NCI-H2081 treated with DMSO at 0.1 percent for 48 hours (cell line): ENCODE measurements at places on chromosomes 7 and 10.

- peak; percentile 59 for DNase-seq
These were observed 4.1 kb upstream of the TAS2R5 start for GRCh38 chr7:141785706-141786552.

DNA sequence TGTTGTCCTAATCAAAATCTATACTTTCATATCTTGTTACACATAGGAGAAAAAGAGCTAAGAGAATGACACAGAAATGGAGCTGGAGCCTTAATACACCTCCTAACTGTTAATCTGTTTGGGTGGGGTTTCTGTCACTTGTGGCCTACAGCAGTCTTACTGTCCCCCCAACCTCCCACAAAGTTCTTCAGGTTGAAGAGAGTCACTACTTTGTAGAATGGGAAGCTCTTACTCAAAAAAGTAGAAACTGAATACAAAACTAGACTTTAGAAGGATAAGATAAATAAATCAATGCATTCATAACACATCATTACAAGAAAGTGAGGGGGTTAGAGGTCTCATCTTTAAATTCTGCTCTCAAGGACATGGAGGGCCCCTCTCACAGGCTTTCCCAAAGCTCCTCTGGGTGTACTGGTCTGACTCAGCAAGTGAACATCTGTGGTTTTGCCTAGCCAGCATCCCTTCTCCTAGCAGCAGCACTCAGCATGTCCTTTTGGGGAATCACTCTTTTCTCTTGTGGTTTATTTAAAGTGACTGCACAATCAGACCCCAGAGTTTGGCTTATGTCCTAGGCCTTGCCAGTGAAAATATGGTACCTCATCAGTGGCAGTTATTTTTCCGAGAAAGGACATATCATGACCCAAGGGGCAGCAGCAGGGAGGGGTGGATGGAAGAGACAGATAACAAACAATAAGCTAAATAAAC lies 2.0 kb upstream of the BLVRA start:
- no peak for DNase-seq

GRCh38 chr10:17453373-17454091 lies 863 bp downstream of the ST8SIA6 start:
- no peak for DNase-seq

DNA sequence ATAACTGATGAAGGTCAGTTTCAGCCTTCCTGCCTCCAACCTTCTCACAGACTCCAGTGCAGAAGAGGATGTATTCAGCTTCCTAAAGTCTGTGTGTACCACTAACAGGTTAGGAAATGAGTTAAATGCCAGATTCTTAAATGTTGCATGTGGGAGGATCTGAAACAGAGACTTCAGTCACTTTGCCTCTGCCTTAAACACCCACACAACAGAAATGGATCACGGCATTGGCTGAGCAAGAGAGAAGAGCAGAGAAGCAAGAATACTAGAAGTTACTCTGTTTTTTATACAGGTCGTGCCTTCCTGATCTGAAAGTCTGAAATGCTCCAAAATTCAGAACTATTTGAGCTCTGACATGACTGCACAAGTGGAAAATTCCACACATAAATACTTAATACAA lies 98.9 kb upstream of the ARHGAP21 start:
- DNase-seq = no peak

DNA sequence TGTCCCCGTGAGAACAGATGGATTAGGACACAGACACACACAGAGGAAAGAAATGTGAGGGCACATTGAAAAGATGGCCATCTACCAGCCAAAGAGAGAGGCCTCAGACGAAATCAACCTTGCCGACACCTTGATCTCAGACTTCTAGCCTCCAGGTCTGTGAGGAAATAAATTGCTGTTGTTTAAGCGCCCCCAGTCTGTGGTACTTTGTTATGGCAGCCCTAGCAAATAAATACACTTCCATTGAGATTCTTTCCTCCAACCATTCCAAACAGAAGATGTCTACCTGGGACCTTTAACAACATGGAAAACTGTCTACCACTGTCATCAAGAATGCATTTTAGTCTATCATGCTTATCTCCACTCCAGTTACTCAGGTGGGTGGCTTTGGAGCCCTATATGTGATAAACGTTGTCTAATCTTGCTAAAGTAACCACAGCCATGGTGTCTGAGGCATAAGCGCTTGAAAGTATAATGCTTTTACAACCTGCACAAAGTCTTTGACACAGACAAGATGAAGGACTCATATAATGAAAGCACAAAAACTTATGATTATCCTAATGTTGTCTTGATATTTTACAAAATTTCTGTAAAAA lies 244.3 kb downstream of the MTERF1 start:
- DNase-seq = no peak

DNA sequence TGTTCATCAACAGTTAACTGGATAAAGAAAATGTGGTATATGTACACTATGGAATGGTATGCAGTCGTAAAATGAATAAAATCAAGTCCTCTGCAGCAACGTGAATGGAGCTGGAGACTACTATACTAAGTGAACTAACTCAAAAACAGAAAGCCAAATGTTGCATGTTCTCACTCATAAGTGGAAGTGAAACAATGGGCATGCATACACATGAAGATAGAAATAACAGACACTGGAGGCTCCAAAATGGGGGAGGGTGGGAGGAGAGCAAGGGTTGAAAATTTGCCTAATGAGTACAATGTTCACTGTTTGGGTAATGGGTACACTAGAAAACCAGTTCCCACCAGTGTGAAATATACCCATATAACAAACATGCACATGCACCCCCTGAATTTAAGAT lies 179.5 kb downstream of the ZWINT start:
- no peak for DNase-seq

GRCh38 chr10:119769886-119770285 lies 44.0 kb downstream of the INPP5F start:
- no peak for DNase-seq

- DNase-seq = no peak
These were observed 851 bp upstream of the GOT1 start for GRCh38 chr10:99431190-99431760.

- no peak for DNase-seq
These were observed at the start of gene ZNF804B for GRCh38 chr7:88759230-88760135. ZNF804B (plus strand) TSS chr7:88759700; CDS start chr7:88759977, 277 bp downstream.

DNA sequence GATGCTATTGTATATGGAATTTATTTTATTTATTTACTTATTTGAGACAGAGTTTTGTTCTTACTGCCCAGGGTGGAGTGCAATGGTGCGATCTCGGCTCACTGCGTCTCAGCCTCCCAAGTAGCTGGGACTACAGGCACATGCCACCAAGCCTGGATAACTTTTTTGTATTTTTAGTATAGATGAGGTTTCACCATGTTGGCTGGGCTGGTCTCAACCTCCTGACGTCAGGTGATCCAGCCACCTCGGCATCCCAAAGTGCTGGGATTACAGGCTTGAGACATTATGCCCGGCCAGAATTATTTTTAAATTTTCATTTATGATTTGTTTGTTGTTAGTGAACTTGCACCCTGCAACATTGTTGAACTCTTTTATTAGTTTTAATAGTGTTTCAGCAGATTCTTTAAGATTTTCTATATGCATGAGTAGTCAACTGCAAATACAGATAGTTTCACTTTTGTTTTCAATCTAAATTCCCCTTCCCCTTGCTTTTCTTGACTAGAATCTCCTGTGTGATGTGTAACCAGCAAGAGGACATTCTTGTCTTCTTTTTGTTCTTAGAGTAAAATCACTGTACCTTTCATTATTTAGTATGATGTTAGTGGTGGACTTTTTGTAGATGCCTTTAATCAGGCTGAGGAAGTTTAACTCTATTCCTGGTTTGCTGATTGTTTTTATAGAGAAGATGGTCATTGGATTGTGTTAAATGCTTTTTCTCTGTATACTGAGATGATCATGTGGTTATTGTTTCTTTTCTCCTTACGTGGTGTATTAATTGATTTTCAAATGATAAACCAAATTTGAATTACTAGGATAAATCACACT lies 27.8 kb downstream of the ZNF33A start:
- DNase-seq = no peak

GRCh38 chr7:149558149-149558861 lies 60.7 kb upstream of the ZNF746 start:
- DNase-seq = no peak

DNA sequence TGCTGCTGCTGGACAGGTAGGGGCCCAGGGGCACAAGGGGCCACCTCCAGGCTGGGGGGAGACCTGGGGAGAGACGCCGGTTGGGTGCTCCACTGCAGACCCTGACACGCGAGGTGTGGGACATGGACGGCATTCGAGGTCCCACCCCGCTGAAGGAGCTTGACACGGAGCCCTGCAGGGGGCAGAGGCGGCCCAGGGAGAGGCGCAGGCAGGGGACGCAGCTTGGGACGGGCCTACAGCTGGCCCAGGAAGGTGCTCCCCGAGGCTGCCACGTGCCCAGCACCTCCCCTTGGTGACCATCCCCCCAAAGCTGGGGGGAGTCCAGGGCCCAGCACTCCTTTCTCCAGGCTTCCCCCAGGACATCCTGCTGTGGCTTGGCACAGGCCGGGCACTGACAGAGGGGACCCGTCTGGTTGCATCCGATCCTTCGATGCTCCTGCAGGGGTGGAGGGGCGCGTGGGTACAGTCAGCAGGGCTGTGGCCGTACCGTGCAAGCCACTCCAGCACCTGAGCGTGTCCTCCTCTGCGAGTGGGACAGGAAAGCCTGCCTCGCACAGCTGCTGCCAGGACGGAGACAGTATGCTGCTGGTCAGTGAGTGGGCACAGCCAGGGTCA lies 174.4 kb downstream of the ELFN1 start:
- DNase-seq = no peak

- DNase-seq = no peak
These were observed 409.0 kb downstream of the KCNMA1 start for GRCh38 chr10:77228559-77228958.

DNA sequence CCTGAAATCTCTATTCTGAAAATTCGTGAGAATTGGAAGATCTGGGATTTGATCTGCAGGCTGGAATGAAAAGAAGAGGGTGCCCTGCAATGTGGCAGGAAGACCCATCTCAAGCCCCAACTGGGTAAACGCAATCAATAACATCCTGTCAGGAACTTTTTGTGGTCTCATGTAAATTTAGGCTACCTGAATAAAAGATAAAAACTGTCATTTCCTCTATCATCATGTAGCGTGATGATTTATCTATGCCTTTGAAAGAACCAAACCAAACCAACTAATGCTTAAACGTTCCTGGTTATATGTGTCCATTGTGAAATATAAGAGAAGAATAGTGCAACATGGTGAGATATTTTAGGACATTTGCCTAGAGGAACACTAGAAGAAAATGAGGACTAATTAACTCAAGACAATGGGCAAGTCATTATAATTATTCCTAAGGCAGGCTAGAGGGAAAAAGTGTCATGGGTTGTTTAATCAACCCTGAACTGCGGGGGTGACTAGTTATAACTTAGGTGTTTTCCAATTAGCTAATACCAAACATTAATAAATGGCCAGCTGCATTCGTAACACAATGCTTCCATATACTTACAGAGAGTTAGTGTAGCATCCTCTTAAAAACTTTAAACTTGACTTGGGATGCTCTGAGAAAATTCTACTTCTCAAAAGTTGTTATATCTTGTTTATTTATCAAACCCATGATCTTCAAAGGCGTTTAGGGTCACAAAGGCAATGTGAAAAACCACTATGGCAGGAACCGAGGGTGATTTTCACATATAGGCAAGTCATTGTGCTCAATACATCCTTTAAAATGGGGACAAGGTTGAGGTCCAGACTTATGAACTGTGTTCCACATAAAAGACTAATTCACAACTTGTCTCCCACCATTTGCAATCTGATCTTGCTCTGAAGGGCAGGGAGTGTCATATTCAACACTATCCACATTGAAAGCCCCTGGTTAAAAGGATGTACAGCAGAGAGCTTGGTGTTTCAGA lies 48.6 kb upstream of the ADO start:
- DNase-seq = no peak

- no peak for DNase-seq
These were observed 49.9 kb downstream of the PWWP2B start for GRCh38 chr10:132446661-132447445.

GRCh38 chr10:75435291-75435690 lies 3.9 kb downstream of the LRMDA start:
- no peak for DNase-seq

DNA sequence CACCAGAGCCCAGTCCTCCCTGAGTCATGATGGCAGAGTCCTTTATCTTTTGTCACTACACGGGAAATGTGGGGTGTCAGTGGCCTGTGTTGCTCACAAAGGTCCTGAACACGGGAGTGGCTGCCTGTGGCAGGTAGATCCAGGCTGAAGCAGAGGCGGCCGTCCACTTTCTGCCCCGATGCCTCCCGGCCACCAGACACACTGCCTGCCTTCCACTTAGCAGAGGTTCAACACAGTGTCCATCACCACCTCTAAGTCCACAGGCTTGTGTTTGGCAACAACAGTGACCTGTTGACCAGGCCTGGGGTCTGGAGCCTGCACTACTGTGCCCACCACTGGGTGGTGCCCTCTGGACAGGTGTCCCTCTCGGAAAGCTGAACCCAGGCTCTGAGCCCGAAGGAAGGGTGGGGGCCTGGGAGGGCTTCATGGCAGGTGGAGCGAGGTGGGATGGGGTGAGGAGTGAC lies 49.9 kb upstream of the CAMK2B start:
- DNase-seq = no peak

- no peak for DNase-seq
These were observed 23.1 kb downstream of the GNG11 start for GRCh38 chr7:93944673-93945072.

- DNase-seq = no peak
These were observed 91.1 kb upstream of the TNS3 start for GRCh38 chr7:47672977-47673381.

DNA sequence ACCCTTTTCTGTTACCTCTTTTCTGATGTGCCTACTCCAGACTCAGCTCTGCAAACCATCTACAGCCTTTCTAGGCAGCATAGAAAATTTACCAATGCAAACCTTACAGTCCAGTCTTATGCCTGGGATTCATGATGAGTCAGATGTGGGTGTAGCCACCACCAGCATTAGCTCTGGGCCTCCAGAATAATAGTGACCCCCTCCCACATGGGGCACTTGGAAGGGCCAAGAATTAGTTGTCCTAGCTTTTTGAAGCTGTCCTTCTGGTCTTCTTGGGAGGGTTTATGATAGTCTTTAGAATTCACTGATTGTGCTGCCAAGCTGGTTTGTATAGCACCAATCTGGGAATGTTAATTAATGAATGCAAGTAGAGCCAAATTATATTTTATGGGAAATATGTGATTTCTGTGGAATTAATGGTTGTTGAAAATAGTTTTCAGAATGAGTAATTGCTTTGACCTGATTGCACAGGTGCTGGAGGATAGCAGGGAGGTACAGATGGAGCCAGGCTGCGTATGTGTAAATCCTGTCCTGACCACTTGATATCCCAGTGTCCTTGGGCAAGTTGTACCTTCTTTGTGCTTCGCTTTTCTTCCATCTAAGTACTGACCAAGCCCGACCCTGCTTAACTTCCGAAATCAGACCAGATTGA lies 94.8 kb downstream of the CPED1 start:
- DNase-seq = no peak

- no peak for DNase-seq
These were observed 39.8 kb upstream of the CDK13 start for GRCh38 chr7:39910108-39910869.

DNA sequence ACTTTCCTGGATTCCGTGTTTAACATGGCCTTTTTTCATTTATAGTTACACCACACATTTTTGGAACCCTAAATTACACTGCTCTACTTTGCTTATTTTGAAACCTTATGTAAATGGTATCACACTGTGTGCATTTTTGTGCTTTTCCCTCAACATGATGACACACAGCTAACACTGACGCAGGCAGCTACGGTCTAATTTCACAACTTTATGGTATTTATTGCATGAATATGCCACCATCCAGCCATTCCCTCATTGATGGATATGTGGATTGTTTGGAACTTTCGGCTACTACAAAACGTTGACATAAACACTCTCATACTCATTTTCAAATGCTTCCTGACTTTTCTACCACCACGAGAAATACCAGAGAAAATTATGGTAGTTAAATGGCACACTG lies 6.9 kb downstream of the PAPOLB start:
- no peak for DNase-seq

GRCh38 chr7:120955577-120956149 lies 5.1 kb downstream of the ING3 start:
- no peak for DNase-seq
